GM04504 (cell line): ENCODE measurements at places on chromosomes 12 and 14.

DNA sequence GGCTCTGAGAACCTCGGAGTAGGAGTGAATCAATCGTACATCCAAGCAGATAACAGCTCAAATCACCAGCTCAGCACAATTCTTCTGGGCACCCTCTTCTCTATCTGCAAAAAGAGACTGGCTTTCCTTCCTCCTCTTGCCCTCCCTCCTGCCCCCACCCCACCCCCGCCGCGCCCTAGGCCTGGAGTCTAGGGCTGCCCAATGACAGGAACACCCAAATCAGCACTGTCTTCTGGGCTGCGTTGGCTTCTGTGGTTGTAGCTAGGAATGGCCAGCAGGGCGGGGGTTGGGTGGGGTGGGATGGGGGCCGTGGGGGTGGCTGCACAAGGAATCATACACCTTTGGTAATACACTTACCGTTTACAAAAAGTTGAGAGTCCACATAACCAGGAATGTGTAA lies 28.0 kb upstream of the TMCC3 start:
- DNase-seq = no peak

DNA sequence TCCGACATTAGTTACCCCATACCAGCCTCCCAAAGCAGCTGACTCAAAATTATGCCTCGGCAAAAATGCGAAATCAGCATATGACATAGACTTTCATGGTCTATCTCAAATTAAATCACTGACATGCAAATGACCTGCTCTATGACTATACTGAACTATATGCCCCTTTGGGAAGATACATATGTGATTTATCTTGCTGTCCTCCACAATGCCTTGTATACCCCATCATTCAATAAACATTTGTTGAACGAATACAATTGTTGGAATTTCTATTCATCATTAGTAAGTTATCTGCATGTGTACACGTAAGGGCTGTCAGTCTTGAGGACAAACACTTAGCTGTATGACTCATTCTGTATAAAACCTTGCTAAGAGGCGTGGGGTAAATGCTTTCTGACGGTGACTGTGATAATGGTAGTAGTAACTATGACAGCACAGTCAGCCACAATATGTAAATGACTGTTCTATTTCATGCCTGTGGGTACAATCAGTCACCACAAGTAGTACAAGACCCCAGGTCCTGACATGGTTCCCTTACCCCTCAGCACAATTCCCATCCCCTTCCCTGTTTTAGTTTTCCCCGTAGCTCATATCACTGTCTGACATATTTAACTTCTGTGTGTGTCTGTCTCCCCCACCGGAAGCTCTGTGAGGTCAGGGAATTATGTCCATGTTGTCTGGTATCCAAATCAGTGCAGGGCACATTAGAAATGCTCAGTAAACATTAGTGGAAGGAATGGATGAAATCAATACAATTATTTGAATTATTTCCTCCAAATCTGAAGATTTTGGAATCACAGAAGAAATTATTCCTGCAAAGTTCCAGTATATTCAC lies 42.8 kb downstream of the STXBP6 start:
- no peak for DNase-seq

GRCh38 chr12:51323966-51324895 lies at the start of gene BIN2:
BIN2 (minus strand) TSS chr12:51324174; CDS start chr12:51324102, 72 bp downstream.
- DNase-seq = no peak

- DNase-seq = no peak
Observed at GRCh38 chr14:101186992-101187815, 283.7 kb upstream of the RTL1 start.

- DNase-seq = no peak
Observed at GRCh38 chr12:54526812-54527630, 22.4 kb upstream of the PDE1B start.

DNA sequence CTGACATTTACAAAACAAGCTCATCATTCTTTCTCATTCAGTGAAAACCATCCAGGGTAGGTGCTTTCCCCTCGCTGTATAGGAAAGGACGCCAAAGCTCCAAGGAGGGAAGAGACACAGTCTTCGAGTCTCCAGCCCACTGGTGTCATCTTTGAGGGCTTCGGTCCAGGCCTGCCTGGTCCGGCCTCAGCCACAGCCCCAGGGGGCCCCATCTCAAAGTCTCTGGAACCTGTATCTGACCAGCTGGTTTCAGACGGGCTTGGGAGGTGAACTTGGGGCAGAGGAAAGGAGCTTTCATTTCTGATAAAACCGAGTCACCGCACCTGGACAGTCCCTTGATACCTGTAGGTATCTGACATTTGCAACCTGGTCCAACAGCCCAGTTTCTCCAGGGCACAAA lies 229.5 kb upstream of the RTL1 start:
- DNase-seq = no peak

- no peak for DNase-seq
Observed at GRCh38 chr14:21309956-21310355, 30.1 kb downstream of the RPGRIP1 start.

DNA sequence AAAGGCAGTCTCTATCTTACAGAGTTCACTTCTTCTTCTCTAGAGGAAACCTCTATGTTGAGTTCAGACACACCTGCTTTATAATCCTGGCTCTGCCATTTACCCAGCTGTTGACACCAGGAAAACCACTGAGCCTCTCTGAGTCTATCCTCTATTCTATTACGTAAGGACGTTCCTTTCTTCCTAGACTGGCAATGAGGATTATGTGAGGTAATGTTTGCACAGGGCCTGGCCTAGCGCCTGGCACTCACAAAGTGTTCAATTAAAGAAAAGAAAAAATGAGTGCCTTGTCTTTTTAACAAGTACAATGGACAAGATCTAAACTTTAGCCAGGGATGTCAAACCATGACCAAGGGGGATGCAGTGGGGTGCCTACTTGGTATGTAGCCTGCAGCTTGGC lies 641.9 kb upstream of the TBX3 start:
- DNase-seq = no peak

DNA sequence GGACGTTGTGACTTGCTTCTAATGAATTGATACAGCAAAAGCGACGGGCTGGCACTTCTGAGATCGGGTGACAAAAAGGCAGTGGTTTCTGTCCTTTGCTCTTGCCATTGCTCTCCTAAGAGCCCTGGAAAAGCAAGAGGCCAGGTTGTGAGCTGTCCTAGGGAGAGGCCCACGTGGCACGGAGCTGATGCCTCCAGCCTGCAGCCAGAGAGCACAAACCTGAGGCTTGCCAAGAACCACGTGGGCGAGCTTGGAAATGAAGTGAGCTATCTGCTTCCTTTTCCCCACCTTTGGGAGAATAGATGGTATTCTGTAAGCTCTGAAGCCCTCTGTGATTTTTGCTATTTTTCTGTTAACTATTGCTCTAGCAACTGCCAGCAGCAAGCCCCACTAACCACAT lies 26.4 kb upstream of the NOS1 start:
- no peak for DNase-seq

DNA sequence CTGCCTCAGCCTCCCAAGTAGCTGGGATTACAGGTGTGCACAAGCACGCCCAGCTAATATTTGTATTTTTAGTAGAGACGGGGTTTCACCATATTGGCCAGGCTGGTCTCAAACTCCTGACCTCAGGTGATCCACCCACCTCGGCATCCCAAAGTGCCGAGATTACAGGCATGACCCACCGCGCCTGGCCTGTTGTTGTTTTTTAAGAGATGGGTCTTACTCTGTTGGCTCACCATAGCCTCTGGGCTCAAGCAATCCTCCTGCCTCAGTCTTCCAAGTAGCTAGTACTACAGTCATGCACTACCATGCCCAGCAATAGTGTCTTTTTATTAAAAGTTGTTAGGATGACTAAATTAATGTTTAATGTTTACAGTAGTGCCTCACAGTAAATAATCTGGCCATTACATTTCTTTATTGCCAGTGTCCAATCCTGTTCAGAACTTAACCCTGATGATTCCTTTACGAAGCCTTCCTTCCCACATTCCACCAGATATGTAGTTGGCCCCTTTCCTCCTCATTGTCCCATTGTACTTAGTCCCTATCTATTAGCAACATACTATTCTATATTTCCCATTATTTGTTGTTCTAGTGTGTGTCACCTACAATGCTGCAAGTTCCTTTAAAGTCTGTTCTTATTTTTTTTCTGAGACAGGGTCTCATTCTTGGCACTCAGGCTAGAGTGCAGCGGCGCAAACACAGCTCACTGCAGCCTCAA lies 8.8 kb upstream of the SMARCC2 start:
- no peak for DNase-seq

DNA sequence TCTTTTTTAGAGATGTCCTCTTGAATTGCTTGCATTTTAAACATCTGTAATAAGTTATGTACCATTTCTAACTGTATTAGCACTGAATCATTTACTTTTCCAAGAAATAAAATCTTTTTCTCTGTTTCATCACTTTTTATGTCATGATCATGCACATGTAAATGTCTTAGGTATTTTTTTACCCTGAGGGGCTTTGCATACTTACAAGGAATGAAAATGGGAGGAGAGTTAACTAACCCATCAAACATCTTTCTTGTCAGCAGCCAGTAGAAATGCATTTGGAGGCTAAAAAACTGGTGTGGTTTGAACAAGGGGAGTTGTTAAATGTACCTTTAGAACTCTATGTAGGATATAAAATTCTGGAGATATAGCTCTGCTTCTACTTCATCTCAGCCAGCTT lies 1080.3 kb downstream of the GALC start:
- DNase-seq = peak; percentile 29

DNA sequence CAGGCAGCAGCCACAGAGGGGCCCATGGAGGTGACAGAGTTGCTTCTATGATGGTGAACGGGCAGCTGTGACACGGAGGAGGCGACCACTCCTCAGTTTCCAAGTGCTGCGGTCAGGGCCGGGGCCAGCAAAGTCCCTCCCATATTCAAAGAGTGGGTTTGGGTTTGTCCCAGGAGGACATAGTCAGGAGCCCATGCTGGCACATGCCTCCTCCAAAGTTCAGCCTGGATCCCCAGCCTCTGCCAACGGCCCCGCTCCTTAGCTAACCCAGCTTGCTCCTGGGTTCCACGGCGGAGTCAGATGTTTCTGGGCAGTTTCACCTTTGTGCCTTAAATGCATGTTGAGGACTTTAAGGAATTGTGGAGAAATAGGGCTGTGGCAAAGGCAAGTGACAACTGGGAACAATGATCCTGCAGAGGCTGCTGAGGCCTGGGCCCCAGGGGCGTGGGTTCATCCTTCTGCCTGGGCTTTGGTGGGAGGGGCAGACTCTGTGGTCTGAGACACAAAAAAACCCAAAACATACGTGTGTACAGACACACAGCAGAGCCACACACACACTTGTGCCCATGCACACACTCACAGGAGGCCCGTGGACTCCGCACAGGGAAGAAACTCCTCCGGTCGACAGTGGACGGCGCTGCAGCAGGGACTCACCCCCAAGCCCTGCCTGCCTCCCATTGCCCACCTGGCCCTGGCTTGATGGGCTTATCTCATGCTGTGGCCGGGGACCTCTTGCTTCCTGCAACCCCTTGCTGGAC lies 399.4 kb downstream of the TMEM121 start:
- DNase-seq = no peak

GRCh38 chr12:4780641-4781611 lies 60.7 kb downstream of the GALNT8 start:
- no peak for DNase-seq

DNA sequence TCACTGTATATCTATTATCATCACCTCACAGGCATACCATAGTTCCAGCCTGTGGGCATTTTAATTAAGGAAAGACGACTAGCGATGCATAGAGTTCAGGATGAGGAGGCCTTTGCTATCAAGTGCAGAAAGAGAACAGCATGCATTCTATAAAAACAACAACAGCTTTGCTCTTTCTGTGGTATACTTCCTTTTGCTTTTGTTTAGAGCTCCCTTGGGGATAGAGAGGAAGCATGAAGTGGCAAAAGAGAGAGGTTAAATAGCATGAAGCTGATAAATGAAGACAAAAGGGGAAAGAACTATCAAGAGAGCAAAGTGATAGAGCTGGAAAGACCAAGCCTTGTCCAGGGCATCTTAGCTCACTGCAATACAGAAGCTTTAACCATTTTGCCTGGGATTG lies 23.5 kb downstream of the IFNG-AS1 start:
- no peak for DNase-seq

DNA sequence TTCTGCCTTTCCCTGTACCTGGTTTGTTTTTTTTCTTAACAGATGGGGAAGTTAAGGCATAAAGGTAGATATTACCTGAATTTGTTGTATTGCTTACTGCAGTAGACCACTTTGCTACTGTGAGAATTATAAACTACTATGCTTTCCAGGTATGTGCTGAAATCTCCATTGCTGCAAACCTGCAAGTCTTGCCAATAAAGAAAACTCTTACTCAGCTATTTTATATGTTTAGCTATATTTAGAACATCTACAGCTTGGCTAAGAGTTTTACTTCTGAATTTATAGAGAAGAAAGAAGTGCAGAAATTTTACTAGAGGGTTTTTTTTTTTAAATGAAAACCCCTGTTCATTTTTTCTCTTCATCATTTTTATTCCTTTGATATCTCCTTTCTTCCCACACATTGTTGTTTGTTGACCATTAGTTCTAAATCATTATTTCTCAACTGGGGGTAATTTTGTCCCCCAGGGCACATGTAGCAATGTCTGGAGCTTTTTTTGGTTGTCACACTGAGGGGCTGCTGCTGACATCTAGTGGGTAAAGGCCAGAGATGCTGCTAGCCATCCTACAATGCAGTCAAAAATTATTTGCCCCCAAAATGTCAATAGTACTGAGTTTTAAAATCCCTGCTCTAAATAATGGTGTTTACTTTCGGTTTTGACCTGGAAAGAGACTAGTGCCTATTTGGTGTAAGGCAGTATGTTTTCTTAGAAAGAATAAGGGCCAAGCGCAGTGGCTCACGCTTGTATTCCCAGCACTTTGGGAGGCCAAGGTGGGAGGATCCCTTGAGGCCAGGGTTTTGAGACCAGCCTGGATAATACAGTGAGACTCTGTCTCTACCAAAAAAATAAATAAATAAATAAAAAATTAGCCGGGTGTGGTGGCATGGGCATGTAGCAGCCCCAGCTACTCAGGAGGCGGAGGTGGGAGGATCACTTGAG lies 48.6 kb downstream of the PCNX1 start:
- DNase-seq = peak; percentile 19

GRCh38 chr14:59356312-59356711 lies 108.9 kb downstream of the GPR135 start:
- DNase-seq = no peak
